ENCODE measurements at places on chromosomes 1 and 21.
A peak's percentile ranks its signal among the peaks of the same experiment; 100 is the strongest.

GRCh38 chr1:213125643-213126042 lies 74.6 kb downstream of the RPS6KC1 start:
- DNase-seq = no peak

GRCh38 chr1:241525026-241525425 lies 5.5 kb upstream of the FH start:
- no peak for DNase-seq

- DNase-seq = no peak
Observed at GRCh38 chr1:217261636-217262035, 369.3 kb downstream of the GPATCH2 start.

DNA sequence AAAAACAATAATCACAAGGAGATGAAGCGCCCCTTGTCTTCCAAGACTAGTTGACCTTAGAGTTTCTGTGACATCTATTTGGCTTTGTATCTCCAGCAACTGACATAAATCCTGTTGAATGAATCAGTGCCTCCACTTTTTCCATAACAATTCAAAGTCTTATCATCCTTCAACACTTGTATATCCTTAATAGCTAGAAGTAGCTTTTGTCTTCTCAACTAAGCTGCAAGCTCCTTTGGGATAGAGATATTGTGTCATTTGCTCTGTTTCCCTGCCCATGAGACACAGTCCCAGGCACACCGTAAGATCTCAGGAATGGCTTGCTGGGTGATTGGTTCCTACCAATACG lies 5.7 kb downstream of the PIGR start:
- no peak for DNase-seq

DNA sequence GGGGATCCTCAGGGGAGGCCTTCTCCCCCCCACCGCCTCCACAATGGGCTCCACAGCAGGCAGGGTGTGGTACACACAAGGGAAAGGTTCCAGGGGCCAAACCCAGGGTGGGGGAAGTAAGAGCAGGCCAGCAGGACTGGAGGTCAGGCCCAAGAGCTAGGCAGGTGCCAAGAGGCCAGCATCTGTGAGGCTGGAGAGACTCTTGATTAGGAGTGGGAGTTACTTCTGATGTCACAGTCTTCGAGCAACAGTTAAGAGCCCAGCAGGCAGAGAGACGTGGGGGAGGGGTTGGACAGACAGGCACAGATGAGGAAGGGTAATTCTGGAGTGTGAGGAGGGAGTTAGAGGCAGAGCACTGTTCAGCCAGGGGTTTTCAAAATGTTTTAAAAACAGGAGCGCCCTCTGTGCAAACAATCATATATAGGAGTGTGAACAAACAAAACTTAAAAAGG lies 55.8 kb downstream of the SLC9A1 start:
- no peak for DNase-seq

- DNase-seq = no peak
Observed at GRCh38 chr1:9590201-9590600, 1.5 kb downstream of the TMEM201 start.

GRCh38 chr1:36625935-36626310 lies 143.2 kb upstream of the CSF3R start:
- DNase-seq = no peak

DNA sequence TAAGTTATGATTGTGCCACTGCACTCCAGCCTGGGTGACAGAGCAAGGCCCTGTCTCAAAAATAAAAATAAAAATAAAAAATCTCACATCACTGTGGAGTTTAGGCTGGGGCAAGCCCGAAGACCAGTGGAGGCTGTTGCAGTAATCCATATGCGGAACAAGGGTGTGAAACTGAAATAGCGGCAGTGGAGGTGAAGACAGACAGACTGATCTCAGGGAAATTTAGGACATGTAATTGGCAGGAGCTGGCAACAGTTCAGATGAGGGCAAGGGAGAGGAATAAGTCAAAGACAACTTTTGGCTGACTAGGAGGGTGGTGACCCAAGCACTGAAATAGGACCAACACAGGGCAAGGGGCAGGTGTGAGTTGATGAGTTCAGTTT lies 8.4 kb downstream of the ARMH1 start:
- DNase-seq = no peak

GRCh38 chr1:18530587-18531502 lies 50.1 kb downstream of the KLHDC7A start:
- DNase-seq = no peak

- DNase-seq = no peak
Observed at GRCh38 chr1:206716870-206717673, 32.4 kb downstream of the MAPKAPK2 start.

DNA sequence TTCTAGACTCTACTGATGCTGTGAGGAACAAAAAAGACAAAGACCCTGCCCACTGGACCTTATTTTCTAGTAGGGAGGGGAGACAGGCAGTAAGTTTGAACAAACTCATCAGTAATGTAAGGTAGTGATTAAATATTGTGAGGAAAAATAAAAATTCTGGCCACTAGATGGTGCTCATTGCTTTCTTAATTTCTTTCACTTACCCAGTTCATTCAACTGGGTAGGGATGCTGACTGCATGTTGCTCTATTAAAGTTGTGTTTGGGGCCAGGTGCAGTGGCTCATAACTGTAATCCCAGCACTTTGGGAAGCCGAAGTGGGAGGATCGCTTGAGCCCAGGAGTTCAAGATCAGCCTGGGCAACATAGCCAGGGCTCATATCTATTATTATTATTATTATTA lies 6.3 kb upstream of the KYAT3 start:
- no peak for DNase-seq

DNA sequence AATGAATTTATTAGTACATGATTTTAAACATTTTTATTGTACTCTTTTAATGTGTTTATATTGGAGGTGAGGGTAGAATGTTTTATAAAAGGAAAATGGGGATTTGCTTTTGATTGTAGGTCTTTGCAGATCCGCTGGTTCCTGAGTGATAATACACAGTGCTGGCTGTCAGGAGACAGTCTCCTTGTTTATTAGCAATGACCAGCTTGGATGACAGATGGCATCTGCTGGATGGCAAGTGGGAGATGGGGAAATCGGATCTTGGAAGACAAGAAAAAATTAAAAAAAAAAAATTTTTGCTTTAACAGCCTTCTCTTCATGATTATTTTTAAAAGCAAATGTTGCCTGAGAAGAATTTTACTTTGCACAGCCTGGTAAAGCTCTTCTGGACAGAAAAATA lies 4.4 kb upstream of the PHTF1 start:
- no peak for DNase-seq

- no peak for DNase-seq
Observed at GRCh38 chr1:231842441-231842840, 215.9 kb downstream of the DISC1 start.

- no peak for DNase-seq
Observed at GRCh38 chr1:29972421-29973053, 736.2 kb downstream of the PTPRU start.

GRCh38 chr1:30085811-30086770 lies 637.3 kb downstream of the MATN1 start:
- no peak for DNase-seq

DNA sequence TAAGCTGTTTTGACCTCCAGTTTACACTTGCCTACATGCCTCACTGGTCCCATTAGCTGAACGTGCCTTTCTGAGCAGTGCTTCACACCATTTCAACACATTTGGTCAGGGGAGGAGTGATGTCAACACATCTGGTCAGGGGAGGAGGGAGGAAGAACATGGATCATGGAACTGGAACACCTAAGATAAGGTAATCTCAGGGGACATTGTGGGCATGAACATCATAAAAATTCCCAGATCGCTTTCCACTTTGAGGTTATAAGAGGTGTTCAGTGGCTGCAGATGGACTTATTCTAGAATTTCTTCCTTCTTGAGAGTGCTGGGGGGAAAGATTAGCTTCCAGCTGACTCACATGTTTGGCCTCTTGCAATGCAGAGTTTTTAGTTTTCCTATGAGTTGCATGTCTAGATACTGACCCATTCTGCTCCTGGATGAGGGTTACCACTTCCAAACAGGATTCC lies 2.0 kb downstream of the QSOX1 start:
- peak; percentile 43 for DNase-seq

DNA sequence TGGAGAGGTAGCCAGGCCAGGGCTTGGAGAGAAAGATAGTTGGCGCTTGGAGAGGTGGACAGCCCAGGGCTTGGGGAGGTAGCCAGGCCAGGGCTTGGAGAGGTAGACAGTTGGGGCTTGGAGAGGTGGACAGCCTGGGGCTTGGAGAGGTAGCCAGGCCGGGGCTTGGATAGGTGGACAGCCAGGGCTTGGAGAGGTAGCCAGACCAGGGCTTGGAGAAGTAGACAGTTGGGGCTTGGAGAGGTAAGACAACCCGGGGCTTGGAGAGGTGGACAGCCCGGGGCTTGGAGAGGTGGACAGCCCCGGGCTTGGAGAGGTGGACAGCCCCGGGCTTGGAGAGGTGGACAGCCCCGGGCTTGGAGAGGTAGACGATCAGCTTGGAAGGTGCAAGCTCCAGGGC lies 7.7 kb downstream of the LSS start:
- no peak for DNase-seq

GRCh38 chr21:39313042-39313570 lies 326 bp downstream of the BRWD1 start:
- no peak for DNase-seq

- DNase-seq = no peak
Observed at GRCh38 chr1:185420588-185421081, 103.6 kb upstream of the IVNS1ABP start.

DNA sequence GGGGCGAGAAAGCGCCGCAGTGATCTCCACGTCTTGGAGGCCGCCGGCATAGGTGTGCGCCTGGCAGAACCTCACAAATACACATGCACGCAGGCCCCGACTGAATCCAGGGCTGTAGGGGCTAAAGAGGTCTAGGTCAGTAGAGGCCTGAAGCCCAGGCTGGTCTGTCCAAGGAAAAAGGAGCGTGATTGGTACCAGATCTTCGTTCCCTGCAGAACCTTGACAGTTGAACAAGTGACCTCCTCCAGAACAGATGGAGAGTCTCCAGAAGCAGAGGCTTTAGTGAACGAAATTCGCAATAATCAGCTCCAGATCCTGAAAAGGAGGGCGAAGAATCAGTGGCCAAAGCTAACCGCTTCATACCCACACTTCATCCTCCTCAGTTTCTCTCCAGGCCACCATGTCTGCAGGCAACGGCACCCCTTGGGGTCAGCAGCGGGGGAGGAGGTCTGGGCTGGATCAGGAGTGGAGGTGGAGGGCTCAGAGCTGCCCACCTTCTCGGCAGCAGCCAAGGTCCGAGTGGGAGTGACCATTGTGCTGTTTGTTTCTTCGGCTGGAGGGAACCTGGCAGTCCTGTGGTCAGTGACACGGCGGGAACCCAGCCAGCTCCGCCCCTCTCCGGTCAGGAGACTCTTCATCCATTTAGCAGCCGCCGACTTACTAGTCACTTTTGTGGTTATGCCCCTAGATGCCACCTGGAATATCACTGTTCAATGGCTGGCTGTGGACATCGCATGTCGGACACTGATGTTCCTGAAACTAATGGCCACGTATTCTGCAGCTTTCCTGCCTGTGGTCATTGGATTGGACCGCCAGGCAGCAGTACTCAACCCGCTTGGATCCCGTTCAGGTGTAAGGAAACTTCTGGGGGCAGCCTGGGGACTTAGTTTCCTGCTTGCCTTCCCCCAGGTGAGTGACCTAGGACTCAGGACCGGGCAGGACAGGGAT lies 749 bp upstream of the PEX11B start:
- no peak for DNase-seq

DNA sequence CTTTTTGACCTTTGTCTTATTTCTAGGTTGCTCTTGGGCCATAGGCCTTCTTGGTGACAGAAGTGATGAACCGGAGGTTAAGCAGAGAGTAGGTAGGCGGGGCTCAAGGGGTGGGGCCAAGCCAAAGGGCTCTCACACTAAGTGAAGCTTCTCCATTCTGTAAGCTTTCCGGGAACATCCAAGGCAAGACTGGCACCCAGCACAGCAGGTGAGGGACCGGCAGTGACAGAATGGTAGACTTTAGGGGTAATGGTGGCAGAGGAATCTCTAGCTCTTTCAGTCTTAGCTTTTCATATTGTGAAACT lies at the start of gene TNFAIP8L2:
Gene TNFAIP8L2, plus strand, starts transcription at position 135 of the 305 bp plus-strand sequence. CDS start 2,049 bp downstream, outside the sequence.
- no peak for DNase-seq

- no peak for DNase-seq
Observed at GRCh38 chr1:68278221-68278620, 45.9 kb upstream of the WLS start.

GRCh38 chr21:45055861-45056260 lies 18.5 kb upstream of the ADARB1 start:
- DNase-seq = no peak

- no peak for DNase-seq
Observed at GRCh38 chr1:204846546-204846945, 24.1 kb upstream of the NFASC start.

GRCh38 chr1:32242341-32242851 lies 4.6 kb upstream of the FAM167B start:
- no peak for DNase-seq

DNA sequence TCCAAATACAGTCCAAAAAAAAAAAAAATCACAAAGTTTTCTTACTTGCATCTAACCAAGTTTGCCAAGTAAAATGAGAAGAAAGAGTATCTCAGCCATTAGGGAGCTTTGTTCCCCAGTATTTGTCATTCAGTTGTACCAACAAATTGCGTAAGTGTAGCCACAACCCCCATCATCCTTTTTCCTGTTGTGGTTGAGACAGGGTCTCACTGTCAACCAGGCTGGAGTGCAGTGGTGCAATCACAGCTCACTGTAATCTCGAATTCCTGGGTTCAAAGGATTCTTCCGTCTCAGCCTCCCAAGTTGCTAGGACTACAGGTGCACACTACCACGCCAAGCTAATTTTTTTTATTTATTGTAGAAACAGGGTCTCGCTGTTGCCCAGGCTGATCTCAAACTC lies 9.5 kb downstream of the STX6 start:
- DNase-seq = no peak

DNA sequence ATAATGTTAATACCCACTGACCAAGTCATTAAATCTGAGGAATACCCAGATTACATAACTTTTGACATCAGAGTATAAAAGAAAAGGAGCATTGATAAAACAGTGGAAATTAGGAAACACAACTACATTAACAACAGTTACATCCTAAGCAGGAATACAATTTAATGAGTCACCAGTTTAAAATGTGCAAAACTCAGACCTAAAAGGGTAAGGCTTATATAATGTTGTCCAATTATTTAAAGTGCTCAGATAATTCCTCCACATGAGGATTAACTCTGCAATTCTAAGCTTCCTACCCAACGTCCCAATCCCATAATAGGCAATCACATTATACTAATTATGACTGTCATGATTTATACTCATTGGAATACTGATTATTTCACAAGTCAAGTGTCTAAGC lies 50.5 kb downstream of the ABL2 start:
- peak; percentile 43 for DNase-seq
